ENCODE measurements at places on chromosomes 1 and 21.

DNA sequence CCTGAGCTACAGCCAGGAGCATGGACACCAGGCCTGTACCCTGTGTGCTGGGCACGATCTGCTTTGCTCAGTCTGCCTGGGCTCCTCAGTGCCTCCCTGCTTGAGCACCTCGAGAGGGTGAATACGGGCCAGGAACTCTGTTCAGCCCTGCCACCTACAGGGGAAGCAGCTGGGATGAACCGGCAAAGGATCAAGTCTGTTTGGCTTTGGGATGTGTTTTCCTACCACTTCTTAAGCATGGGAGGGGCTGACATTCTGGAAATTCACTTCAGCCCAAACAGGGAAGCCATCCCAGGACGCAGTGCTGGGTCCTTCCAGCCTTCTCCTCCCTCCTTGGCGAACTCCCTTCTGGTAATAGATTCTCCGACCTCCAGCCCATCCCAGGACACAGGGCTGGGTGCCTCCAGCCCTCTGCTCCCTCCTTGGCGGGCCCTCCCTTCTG is 55.8 kb upstream of the SELENON start:
- no peak for DNase-seq

- DNase-seq, result no peak
Measured at GRCh38 chr1:200166411-200166810, 138.9 kb downstream of the NR5A2 start.

GRCh38 chr1:94004924-94005323 is 95.7 kb upstream of the GCLM start:
- no peak for DNase-seq

- DNase-seq, result peak; percentile 26
Measured at GRCh38 chr1:117093870-117094621, 27.5 kb downstream of the TRIM45 start.

DNA sequence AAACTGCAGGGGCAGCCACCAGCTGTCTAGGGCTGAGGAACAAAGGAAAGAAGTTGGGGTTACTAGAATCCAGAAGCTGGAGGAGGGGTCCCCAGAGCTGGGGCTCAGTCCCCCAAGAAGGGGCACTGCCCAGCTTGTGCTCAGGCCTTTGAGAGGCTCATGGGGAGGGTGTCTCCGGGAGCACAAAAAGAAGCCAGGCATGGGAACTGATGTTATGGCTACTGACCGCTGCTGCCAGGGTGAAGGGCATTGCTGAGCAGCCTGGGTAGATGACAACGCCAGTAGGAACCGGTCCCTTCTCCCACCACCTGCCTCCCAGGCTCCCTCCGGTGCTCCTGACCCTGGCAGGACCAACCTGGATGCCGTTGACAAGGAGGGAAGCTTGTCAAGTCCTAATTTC is 762.5 kb upstream of the TPTE start:
- no peak for DNase-seq

- no peak for DNase-seq
Measured at GRCh38 chr1:210691039-210691610, 362.4 kb downstream of the HHAT start.

DNA sequence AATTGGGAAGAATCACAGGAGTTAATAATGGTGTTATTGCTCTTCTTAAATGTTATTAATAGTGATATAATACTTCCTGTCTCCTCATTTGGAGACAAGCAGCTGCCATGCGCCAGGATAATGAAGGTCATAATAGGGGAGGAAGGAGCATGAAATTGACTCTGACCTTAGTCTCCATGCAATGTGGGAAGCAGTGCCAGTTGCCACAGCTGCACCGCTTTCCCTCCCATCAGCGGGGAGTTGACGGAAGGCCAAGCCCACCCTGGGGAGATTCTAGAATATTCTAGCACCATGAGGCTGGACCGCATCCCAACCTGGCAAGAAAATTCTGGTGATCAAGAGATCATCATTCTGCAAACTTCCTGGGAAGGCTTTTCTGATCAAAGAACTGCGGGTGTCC is 11.0 kb upstream of the OLIG1 start:
- DNase-seq, result no peak

GRCh38 chr1:31932491-31933316 is 5.5 kb downstream of the PTP4A2 start:
- no peak for DNase-seq

- peak; percentile 44 for DNase-seq
Measured at GRCh38 chr1:186618401-186619170, 61.6 kb downstream of the PTGS2 start.

GRCh38 chr21:41584603-41585176 is 76.7 kb upstream of the TMPRSS2 start:
- no peak for DNase-seq

DNA sequence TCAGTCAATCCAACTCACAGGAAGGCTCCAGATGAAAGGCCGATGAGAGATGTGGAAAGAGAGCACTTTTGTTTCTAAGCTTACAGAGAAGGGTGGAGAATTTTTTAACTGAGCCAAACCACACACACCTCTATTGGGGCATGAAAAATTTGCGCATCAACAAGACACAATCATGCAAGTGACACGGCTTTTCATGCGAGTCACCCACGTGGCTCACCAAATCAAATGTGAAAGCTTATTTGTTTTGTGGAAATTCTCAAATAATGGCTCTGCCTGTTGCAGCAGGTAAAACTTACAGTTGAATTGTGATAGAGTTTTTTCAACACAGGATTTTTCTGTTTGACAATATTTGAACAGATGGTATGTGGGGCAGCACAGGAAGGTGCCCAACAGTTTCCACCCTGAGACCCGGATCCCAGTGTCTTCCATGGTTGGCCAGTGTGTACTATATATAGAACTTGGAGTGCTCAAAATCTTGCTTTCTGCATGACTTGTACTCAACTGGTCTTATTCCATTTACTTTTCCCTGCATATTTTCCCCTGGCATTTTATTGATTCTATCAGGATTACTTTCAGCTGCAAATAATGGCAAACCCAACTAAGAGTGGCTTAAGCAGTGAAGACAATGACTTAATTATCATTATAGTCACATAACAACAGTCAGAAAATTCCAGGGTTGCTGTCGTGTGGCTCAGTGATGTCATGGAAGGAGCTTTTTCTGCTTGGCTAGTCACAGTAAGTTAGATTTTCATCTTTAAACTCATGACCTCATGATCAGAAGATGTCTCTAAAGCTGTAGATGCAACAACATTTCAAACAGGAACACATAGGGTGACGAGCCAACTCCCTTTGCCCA is 90.6 kb upstream of the SIM2 start:
- DNase-seq, result no peak
